ENCODE measurements at places on chromosomes 7 and 10. TPM values are rescaled to one million over a fixed set of nuclear protein-coding genes. Genes with fewer than 3 reads are reported as not detected.
A peak's percentile ranks its signal among the peaks of the same experiment; 100 is the strongest.

CAMK2B gene
- 0.63 TPM for total RNA-seq

GRIFIN gene
- total RNA-seq, result not detected

PALD1 gene
- 0.26 TPM for total RNA-seq

VAX1 gene
- total RNA-seq, result not detected

VPS50 gene
- 17.8 TPM for total RNA-seq

ADCYAP1R1 gene
- total RNA-seq, result not detected

ABCC2 gene
- 0.82 TPM for total RNA-seq

DNA sequence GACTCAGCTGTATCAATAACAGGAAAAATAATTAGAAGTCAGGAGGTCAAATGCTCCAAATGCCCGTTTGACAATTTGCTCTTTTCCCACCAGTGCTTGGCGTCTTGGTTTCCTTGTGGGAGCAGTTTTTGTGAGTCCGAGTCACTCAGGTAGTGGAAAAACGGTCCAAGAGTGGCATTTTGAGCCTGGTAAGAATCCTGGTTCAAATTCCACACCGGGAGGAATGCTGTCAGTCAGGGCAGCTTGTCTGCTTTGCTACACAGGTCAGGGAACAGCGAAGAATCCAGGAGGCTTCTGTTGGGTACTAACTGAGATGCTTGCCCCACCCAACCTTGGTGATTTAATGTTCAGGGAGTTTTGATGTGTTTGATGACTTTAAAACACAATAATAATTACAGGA, 209.5 kb downstream of the HERPUD2 start:
- peaks cover 24% of the 10 kb centered on the region for H3K27me3 ChIP-seq
- H3K4me3 ChIP-seq, result no peak overlapping the region
- DNase-seq, result no peak
- no peak overlapping the region for H3K27ac ChIP-seq
- H3K4me1 ChIP-seq, result no peaks in the 10 kb centered on the region

- DNase-seq, result no peak
- no peaks in the 10 kb centered on the region for H3K4me1 ChIP-seq
- no peaks in the 10 kb centered on the region for H3K36me3 ChIP-seq
- H3K27ac ChIP-seq, result no peak overlapping the region
Measured at GRCh38 chr7:132030883-132031282, 474.5 kb upstream of the PODXL start.

- DNase-seq, result no peak
- no peaks in the 10 kb centered on the region for H3K36me3 ChIP-seq
- no peak overlapping the region for H3K27ac ChIP-seq
- H3K27me3 ChIP-seq, result no peaks in the 10 kb centered on the region
- no peak overlapping the region for H3K4me3 ChIP-seq
Measured at GRCh38 chr7:154497751-154498150, 445.6 kb downstream of the DPP6 start.

DNA sequence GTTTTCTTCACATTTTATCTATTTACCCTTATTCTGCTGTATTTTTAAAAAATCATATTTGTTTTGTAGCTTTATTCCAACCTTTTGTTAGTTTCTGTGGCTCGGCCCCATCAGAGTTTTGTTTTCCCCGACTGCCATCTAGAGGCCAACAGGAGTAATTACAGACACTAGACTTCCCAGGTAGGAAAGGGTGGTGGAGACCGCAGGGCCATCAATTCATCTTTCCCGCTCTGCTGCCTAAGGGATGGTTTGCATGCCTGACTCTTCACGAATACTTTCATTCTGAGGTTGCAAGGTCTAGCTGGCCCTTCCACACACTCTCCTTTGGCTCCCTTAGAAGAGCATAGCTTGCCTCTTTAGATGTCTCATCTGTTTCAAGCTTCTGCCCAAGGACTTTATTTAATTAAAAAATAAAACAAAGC, 38.3 kb downstream of the LYZL2 start:
- no peak overlapping the region for H3K4me3 ChIP-seq
- peak; percentile 48 for DNase-seq
- H3K4me1 ChIP-seq, result peaks cover 17% of the 10 kb centered on the region
- H3K27me3 ChIP-seq, result peaks cover 24% of the 10 kb centered on the region
- H3K27ac ChIP-seq, result no peak overlapping the region
- no peaks in the 10 kb centered on the region for H3K36me3 ChIP-seq

- H3K36me3 ChIP-seq, result peaks cover 34% of the 10 kb centered on the region
- H3K4me3 ChIP-seq, result peak overlapping the region; percentile 87
- peaks cover 9% of the 10 kb centered on the region for H3K27me3 ChIP-seq
- peak overlapping the region; percentile 86 for H3K27ac ChIP-seq
Measured at GRCh38 chr10:3067859-3068179, 471 bp downstream of the PFKP start.

GRCh38 chr10:48503293-48503911, 101.5 kb downstream of the ARHGAP22 start:
- peaks cover 2% of the 10 kb centered on the region for H3K4me1 ChIP-seq
- no peak overlapping the region for H3K4me3 ChIP-seq
- H3K27me3 ChIP-seq, result peaks cover 6% of the 10 kb centered on the region
- no peaks in the 10 kb centered on the region for H3K36me3 ChIP-seq
- DNase-seq, result peak; percentile 14
- no peak overlapping the region for H3K27ac ChIP-seq

GRCh38 chr10:34674176-34674575, 140.9 kb downstream of the PARD3 start:
- DNase-seq, result no peak
- no peak overlapping the region for H3K4me3 ChIP-seq
- H3K4me1 ChIP-seq, result no peaks in the 10 kb centered on the region

- peak; percentile 60 for DNase-seq
- H3K4me3 ChIP-seq, result no peak overlapping the region
- peaks cover 32% of the 10 kb centered on the region for H3K4me1 ChIP-seq
- H3K27me3 ChIP-seq, result no peaks in the 10 kb centered on the region
- peaks cover 70% of the 10 kb centered on the region for H3K36me3 ChIP-seq
- peak overlapping the region; percentile 76 for H3K27ac ChIP-seq
Measured at GRCh38 chr10:5788969-5789368, 24.3 kb downstream of the GDI2 start.

DNA sequence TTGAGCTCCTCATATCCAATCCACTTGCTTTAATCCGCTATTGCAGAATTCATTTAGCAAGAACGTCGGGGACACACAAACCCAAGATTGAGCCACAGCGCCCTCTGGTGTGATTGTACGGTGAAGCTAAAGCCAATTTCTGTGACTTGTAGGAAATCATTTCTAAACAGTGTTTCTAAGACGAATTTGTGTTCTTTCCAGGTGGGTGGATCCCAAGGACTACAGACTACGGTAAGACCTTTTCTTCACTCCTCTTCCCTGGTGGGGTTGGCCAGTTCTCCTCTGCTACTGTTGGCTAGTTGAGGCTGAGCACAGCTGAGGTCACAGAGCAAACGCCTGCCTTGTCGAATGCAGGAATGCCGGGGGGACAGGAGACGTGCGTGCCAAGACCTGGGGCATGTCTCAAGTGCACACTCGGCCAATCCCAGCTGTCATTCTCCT, 5.2 kb downstream of the DMBT1 start:
- no peak overlapping the region for H3K27ac ChIP-seq
- H3K4me3 ChIP-seq, result no peak overlapping the region
- H3K4me1 ChIP-seq, result peaks cover 11% of the 10 kb centered on the region

- no peaks in the 10 kb centered on the region for H3K4me1 ChIP-seq
- DNase-seq, result no peak
- H3K27ac ChIP-seq, result no peak overlapping the region
- no peaks in the 10 kb centered on the region for H3K36me3 ChIP-seq
Measured at GRCh38 chr7:72152161-72153131, 259.7 kb downstream of the CALN1 start.

- no peak overlapping the region for H3K27ac ChIP-seq
- H3K4me3 ChIP-seq, result no peak overlapping the region
- DNase-seq, result no peak
- no peaks in the 10 kb centered on the region for H3K36me3 ChIP-seq
Measured at GRCh38 chr10:89563861-89564478, 28.6 kb upstream of the SLC16A12 start.

DNA sequence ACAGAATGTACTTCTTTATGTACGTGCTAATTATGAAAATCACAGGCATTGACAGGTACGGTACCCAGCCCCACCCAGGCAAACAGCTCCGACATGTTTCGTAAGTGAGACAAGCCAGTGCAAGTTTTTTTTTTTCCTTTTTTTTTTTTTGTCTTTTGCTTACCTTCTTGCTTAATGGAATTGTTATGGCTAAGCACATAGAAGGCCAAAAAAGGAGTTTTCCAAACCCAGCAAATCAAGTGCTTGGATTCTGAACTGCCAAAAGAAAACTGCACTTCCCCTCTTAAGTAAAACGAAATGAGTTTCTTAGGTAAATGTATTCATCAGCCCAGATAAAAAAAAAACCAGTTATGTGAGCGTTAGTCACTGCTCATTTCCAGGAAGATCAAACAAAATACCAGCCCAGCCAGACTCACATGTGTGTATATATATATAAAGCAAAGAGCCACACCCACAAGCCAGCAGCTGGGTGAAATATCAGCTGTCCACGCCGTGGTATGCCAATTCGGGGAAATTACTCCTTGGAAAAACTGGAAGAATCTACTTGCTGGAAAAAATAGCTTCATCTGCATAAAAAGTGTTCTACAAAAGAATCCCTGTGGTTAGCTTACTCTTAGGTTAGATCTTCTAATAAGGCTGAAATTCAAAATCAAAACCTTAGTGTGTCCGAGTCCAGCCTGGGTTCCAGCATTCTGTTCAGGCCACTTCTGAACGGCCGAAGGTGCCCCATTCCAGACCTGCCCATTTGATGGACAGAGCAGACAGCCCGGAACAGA, 8.0 kb downstream of the KLF6 start:
- peak overlapping the region; percentile 71 for H3K27ac ChIP-seq
- no peaks in the 10 kb centered on the region for H3K27me3 ChIP-seq
- peak overlapping the region; percentile 48 for H3K4me3 ChIP-seq
- H3K36me3 ChIP-seq, result peaks cover 78% of the 10 kb centered on the region
- peak; percentile 71 for DNase-seq

- no peaks in the 10 kb centered on the region for H3K27me3 ChIP-seq
- H3K27ac ChIP-seq, result no peak overlapping the region
- H3K36me3 ChIP-seq, result no peaks in the 10 kb centered on the region
- H3K4me1 ChIP-seq, result no peaks in the 10 kb centered on the region
Measured at GRCh38 chr10:644943-645334, 44.5 kb downstream of the DIP2C start.

- no peaks in the 10 kb centered on the region for H3K36me3 ChIP-seq
- peaks cover 16% of the 10 kb centered on the region for H3K4me1 ChIP-seq
- H3K4me3 ChIP-seq, result no peak overlapping the region
- no peaks in the 10 kb centered on the region for H3K27me3 ChIP-seq
Measured at GRCh38 chr10:51878695-51879094, 179.3 kb upstream of the CSTF2T start.

GRCh38 chr10:18196806-18197550, 56.8 kb downstream of the CACNB2 start:
- no peak overlapping the region for H3K4me3 ChIP-seq
- no peaks in the 10 kb centered on the region for H3K4me1 ChIP-seq
- H3K27me3 ChIP-seq, result no peaks in the 10 kb centered on the region
- H3K27ac ChIP-seq, result no peak overlapping the region
- no peaks in the 10 kb centered on the region for H3K36me3 ChIP-seq

- H3K27me3 ChIP-seq, result no peaks in the 10 kb centered on the region
- no peaks in the 10 kb centered on the region for H3K4me1 ChIP-seq
- H3K36me3 ChIP-seq, result peaks cover 68% of the 10 kb centered on the region
- no peak overlapping the region for H3K4me3 ChIP-seq
- no peak overlapping the region for H3K27ac ChIP-seq
Measured at GRCh38 chr10:109866168-109866994, 56.9 kb downstream of the XPNPEP1 start.

GRCh38 chr10:15345450-15345849, 25.6 kb downstream of the FAM171A1 start:
- no peak overlapping the region for H3K4me3 ChIP-seq
- H3K36me3 ChIP-seq, result no peaks in the 10 kb centered on the region
- H3K27ac ChIP-seq, result peak overlapping the region; percentile 31
- no peak for DNase-seq

DNA sequence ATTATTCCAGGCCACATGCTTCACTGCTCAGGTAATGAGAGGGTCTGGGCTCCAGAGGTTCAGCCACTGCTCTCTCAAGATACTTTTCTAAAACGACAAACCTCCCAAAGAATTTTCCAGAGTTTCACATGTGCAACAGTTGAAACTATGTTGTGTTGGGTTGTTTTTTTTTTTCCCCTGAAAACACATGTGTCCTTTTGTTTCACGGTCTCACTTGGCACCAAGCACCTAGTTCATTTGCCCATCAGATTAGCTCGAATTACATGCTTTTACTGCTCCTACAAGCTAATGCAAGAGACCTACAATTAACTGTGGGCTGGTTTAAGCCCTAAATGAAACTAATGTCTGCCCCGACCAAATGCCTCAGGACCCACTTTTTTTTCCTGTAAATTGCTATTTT, 313.3 kb downstream of the FGFR2 start:
- H3K36me3 ChIP-seq, result no peaks in the 10 kb centered on the region
- no peak for DNase-seq
- H3K4me3 ChIP-seq, result no peak overlapping the region
- no peaks in the 10 kb centered on the region for H3K27me3 ChIP-seq

GRCh38 chr10:110959379-110960332, 40.3 kb downstream of the SHOC2 start:
- no peak overlapping the region for H3K27ac ChIP-seq
- H3K4me3 ChIP-seq, result no peak overlapping the region
- peaks cover 23% of the 10 kb centered on the region for H3K36me3 ChIP-seq
- peaks cover 5% of the 10 kb centered on the region for H3K4me1 ChIP-seq
- no peak for DNase-seq

Data from activated CD8-positive, alpha-beta memory T cell treated with anti-CD3 and anti-CD28 coated beads, Interleukin-2, amount 10 ng/mL, durations not matched to agents 7 days and 5 days (primary cell).